ENCODE measurements at places on chromosomes 5 and 9.
A peak's percentile ranks its signal among the peaks of the same experiment; 100 is the strongest.

GRCh38 chr9:133238851-133239532, 29.9 kb upstream of the OBP2B start:
- peak; percentile 4 for DNase-seq

DNA sequence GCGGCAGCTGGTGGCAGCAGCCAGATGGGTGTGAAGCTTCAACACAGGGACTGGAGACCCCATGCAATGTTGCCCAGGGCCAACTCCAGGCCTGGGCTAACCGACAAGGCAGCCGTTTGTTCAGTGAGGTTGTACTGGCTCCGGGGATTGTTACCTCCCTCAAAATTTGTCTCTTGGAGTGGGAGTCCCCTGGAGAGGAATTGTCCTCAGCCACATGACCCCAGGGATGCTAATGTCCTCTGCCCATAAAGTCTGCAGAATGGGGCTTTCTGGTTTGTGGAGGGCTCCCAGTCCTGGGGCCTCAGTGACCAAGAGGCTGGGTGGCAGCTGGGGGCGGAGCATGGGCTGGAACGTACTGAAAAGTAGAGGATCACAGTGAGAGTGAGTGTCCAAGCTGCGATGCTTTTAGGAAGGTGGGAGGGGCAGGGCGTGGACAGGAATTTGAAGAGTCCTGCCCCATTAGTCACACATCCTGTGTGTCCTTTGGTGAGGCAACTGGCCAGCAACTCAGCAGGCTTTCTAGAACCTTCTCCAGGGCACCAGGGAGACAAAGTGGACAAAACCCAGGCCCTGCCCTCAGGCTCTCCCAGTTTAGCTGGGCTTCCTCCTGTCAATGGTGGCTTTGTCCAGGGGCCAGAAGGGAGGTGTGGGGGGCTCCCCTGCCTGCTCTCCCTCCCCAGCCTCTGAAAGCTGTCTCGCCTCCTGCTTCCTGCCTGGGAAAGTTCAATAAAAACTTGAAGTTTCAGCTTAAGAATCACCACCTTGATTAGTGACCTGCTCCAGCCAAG, 114.0 kb downstream of the NSG2 start:
- DNase-seq: no peak

DNA sequence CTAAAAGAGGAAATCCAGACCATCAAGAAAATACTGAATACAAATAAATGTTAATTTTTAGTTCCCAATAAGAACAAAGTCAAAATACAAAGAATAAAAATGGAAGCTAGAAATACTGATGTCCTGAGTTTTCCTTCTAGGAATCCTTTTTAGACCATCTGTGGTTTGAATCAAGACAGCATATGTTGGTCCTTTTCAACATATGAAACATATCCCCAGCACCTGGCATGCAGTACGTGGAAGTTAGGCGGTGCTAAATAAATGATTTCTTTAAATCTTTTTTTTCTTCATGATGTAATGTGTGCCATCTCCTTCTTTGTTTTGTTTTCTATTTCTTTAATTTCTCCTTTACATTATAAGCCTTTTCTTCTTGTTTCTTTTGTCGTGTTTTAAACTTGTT, 34.0 kb downstream of the KIAA1958 start:
- DNase-seq: peak; percentile 20

- no peak for DNase-seq
Measured at GRCh38 chr5:6236858-6237481, 141.4 kb downstream of the MED10 start.

GRCh38 chr5:66281294-66281693, 137.2 kb downstream of the SREK1 start:
- DNase-seq: no peak

GRCh38 chr9:114212826-114213225, 57.5 kb downstream of the COL27A1 start:
- no peak for DNase-seq

DNA sequence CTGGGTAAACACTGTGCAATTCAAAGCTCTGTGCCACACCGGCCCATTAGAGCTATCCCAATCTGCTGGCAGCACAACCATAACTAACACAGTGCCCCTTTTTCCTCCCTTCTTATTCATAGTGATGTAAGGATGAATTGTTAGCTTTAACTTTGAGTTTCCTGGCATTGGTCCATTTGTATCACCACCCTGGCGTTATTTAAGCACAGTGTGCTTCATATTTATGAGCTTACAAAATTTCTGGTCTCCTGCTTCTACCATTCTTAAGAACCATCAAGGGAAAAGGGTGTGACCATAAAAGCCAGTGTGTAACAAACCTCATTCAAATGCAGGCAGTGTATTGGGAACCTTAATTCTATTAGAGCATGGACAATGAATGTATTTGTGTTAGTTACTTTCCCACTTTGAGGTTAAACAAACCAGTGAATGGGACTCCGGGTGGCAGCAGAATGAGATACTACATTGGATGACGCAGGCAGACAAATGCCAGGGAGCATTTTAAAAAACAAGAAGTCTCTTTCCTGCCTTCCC, 222.6 kb downstream of the TMEM161B start:
- peak; percentile 8 for DNase-seq

DNA sequence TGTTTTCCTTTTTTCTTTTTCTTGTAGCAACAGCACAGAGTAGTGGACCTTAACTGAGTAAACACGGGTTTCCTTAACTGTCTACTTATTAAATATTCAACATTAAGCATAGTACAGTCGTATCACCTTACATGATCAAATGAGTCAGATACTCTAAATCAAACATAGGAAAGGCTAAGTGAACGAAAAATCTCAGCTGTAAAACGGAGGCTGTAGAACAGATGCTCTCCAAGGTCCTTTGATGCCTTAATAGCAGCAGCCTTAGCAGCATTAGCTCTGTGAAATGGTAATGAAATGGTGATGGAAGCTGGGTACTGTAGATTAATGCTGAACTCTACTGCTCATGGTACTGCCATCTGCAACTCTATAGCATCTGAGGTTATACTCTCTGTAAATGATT, 1433.3 kb upstream of the C9orf72 start:
- DNase-seq: no peak

DNA sequence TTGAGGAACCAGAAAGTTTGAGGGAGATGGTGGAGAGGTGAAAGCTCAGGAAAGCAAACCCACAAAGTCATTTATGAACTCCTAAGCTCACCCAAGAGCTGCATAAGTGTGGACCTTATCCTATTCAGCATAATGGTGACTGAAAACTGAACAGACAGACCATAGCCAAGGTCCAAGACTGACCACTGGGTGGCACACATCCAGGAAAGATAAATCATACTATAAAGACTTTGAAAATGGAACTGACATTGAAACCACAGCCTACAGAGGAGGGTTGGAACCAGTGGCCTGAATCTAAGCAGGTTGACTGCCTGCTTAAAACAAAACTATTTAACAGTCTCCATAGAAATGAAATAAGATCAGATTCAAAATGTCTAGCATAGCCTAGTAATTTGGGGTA, 121.0 kb upstream of the RGS7BP start:
- no peak for DNase-seq

DNA sequence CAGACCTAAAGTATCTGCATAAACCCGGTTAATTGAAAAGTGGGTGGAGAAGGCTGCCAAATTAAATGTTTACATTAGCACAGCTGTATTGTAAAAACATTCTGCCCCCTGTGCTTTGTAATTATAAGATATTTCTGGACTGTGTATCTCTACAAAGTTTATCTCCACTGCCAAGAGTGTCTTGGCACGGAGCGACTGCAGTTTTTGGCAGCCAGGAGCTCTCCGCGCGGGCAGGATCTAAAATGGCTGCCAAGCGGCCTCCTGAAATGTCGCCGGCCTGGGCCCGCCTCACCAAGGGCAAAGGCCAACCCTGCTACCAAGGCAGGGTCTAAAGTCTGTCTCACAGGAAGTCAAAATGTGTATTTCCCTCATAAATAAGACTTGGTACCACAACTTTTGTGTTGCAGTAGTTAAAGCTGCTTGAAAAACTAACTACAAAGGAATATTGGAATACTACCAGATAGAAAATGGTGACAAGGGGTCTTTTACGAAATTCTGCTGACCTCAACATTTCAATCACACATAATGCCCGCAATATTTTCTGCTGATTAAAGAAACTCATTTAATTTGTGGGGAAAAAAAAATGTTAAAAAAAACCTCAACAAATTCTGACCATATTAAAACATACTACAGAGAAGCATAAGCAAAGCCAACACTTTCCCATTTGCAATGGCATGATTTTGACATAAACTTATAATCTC, 110.4 kb downstream of the NFIB start:
- peak; percentile 80 for DNase-seq

- DNase-seq: no peak
Measured at GRCh38 chr5:61349935-61350334, 17.9 kb downstream of the ZSWIM6 start.

DNA sequence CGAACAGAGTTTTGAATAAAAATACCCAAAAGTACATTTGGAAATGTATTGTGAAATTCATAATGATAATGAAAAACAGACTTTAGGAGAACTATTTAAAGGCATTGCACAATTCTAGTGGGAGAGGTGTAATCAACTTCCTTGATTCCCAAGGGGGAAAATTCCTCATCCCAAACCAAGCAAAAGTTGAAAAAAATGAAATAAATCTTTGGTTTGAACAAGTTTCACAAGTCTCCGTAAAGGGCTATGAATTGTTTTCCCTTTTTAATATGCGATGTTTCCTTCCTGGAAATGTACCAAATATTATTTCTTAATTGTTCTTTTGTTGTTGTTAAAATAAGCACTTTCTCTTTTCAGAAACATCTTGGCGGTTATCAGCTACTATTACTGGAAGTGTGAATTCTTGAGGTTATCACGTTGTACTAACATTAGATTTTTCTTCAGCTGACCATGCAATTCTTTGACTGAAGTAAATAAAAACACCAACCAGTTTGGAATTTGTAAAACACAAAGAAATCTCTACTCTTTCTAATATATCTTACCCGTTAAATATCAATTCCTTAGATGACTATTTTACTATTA, 59.3 kb downstream of the SVEP1 start:
- DNase-seq: no peak

- DNase-seq: peak; percentile 62
Measured at GRCh38 chr9:17623965-17624364, 45.1 kb downstream of the SH3GL2 start.

GRCh38 chr5:142495531-142495930, 170.7 kb upstream of the SPRY4 start:
- no peak for DNase-seq

DNA sequence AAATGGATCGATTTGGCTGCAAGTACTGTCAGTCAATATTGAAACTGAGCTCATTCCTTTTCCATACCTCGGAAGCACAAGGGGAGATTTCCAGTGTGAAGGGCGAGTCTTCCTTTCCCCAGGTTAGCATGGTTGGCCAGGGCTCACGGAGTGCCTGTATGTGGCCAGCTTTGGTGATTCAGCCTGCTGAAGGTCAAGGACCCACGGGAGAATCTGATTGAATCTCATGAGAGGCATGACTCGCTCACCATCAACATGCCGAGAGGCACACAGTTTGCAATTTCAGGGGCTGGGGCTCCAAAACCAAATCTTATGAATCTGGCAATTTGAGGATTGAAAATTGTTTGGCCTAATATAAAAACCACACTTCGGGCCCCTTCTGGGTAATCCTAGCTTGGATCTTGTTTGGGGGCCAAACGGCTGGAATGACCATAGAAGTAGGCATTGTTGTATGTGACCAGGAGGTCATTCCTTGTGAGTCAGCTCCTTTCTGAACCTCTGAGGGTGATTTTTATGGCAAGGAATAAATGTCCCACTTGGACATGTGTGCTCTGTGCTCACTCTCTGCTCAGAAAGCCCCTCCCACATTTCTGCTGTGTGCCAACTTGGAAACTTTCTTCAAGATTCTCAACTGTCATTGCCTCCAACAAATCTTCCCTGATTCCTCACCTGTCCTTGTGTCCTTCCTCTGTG, 69.8 kb downstream of the DOCK2 start:
- no peak for DNase-seq

DNA sequence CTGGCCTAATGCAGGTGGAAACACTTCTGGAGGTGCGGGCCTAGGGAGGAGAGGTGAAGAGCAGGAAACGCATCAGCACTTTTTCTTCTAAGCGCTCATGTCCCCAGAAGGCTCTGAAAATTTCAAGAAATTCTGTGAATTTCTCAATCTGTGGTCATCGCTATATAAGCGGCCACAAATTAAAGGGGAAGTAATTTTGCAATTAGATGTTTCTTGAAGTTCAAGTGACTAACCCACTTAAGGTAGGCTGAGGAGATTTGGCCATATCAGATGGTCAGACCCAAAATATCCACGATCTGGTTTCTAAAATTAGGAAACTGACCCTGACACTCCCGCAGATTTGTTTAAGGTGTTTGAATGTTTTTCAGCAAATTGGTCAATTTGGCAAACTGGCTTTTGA, 16.6 kb upstream of the HMGCR start:
- DNase-seq: no peak

DNA sequence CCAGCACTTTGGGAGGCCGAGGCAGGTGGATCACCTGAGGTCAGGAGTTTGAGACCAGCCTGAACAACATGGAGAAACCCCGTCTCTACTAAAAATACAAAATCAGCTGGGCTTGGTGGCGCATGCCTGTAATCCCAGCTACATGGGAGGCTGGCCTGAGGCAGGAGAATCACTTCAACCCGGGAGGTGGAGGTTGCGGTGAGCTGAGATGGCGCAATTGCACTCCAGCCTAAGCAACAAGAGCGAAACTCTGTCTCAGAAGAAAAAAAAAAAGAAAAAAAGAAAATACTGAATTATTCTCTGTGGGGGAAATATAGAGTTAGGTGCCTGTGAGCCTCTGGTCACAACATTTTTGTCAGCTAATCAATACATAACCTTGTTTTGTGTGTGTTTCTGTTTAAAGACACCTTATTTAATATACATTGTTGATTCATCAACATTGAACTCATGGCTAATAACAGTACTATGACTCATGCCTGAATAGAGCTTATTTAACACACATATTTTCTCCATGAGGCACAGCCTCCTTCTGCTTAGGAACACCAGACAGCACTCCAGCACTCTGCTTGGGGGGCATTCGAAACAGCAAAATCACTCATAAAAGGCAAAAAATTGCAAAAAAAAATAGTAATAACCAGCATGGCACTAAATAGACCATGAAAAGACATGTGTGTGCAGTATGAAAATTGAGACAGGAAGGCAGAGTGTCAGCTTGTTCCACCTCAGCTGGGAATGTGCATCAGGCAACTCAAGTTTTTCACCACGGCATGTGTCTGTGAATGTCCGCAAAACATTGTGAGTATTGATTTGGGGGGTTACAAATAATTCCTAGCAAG, at the start of gene IL31RA:
IL31RA (plus strand) TSS at position 519 of the 836 bp plus-strand sequence; CDS start at position 733, 214 bp downstream.
- no peak for DNase-seq

DNA sequence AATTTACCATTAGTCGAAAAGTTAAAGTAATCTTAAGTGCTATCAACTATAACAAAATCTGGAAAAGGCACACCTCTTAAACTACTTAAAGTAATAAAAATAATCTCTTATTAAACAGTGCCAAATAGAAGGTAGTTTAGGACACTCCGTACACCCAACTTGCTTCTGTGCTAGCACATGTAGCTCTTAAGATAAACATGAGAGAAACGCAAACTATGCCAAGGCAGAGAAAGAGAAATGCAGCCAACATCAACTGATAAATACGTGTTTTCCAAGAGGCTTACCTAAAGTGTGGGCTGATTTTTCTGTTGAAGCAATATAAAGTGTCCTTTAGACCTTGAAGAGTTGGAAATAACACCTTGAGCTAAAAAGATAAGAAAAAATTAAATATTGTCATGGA, 480.6 kb upstream of the DAB2 start:
- DNase-seq: no peak

GRCh38 chr9:27151693-27152404, 42.8 kb downstream of the TEK start:
- no peak for DNase-seq

GRCh38 chr5:93997562-93997961, 256.2 kb upstream of the POU5F2 start:
- DNase-seq: no peak

- DNase-seq: no peak
Measured at GRCh38 chr5:88952344-88952743, 69.4 kb upstream of the MEF2C start.

GRCh38 chr9:75167281-75167680, 79.0 kb downstream of the OSTF1 start:
- no peak for DNase-seq

All from cerebellum (tissue), 4 donors.